H7 (cell line): ENCODE measurements at places on chromosomes 7 and 10. TPM values are rescaled to one million over a fixed set of nuclear protein-coding genes. Genes with fewer than 3 reads are reported as not detected.
A peak's percentile ranks its signal among the peaks of the same experiment; 100 is the strongest.

DNA sequence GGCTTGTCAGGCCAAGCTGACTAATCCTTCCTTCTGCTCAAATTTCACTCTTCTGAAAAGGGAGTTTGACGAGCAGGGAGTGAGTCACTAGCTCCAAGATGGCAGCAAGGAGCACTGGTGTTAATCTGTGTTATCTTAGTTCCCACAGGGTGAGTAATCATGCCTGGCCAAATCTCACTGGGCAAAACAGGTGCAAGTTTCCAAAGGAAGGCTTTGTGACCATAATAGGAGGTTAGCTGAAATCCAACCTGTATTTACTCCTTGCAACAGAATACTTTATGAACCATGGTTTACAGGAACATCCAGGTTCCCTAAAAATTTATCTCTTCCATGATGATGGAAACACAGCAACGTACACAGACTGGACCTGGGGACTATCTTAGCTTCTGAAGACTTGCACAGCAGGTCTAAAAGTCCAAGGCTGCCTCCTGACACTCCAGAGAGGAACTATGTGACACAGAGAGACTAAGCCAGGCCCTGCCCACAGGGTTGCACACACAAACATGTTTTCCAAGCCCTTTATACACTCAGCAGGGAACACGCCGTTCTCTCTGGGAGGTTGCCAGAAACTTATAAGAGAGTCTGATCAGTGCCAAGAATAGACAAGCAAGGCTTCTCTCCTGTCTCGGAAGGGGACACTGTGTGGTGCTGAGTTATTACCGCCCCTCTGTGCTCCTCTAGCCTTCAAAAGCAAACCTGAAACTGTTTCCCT, 46.3 kb downstream of the PDK4 start:
- DNase-seq, result no peak

JAKMIP3 gene
- 0.42 and 0.63 TPM in 2 replicates for total RNA-seq

- DNase-seq, result no peak
Measured at GRCh38 chr10:103574097-103575061, 80.9 kb downstream of the NEURL1 start.

- DNase-seq, result no peak
Measured at GRCh38 chr7:2313450-2314208, 612 bp downstream of the SNX8 start.

DNA sequence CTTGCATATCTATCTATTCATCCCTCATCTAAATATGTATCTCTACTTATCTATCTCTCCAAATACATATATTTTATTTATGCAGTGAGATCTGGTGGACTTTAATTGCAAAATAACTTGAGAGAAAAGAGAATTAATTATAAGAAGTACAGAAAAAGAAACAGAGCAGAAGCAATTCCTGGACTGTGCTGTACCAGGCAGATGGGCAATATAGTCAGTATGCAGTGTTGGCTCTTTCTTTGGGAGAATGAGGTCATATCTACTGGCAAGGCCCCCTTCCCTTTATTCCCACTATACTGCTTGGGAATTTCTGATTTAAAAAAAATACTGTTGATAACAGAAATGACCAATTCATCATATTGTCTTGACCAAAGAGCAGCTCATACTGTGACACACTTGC, 49.0 kb upstream of the TOMM7 start:
- DNase-seq, result no peak

GRCh38 chr7:333393-333764, 43.4 kb downstream of the FOXL3 start:
- peak; percentile 57 for DNase-seq

DNA sequence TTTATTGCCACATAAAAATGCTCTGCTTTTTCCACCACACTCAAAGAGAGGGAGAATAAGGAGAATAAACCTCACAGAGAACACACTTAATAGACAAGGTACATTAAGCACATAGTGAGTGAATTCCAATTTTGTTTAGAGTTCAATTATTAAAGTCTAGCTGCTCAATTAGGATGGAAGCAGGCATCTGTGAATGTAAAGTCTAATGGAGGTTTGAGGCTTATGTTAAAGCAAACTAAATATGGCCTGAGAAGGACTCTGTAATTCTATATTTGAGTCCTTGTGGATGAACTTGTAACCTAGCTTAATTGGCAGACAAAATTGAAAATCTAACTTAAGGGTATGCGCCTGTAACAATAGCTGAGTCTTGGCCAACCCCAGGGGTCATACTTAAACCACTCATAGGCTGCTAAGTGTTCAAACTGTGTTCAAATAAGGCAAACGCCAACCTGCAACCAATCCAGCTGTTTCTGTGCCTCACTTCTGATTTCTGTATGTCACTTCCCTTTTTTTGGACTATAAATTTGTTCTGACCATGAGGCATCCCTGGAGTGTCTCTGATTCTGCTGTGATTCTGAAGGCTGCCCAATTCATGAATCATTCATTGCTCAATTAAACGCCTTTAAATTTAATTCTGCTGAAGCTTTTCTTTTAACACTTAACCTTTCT, 31.3 kb upstream of the NME8 start:
- DNase-seq, result no peak

DNA sequence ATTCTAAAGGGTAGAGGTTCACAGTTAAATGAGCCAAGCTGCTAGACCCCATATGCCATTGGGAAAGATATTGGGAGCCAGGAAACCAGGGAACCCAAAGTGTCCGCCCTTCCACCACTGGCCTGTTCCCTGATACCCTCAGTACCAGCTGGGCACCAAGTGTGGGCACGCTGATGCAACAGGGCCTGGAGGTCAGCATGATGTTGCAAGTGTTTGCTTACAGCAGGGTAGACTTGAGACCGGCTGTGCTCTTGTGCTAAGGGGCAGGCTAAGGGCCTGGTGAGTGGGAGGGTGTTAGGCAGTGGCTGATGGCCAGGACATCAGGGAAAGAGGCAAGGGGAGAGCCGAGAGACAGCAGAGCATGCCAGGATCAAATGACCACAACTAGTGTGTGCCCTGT, 21.0 kb upstream of the MYL7 start:
- no peak for DNase-seq

GRCh38 chr10:76169246-76169645, 737.8 kb downstream of the LRMDA start:
- DNase-seq, result no peak

SLC13A4 gene
- total RNA-seq, result 2.3 and 3.1 TPM in 2 replicates

DNA sequence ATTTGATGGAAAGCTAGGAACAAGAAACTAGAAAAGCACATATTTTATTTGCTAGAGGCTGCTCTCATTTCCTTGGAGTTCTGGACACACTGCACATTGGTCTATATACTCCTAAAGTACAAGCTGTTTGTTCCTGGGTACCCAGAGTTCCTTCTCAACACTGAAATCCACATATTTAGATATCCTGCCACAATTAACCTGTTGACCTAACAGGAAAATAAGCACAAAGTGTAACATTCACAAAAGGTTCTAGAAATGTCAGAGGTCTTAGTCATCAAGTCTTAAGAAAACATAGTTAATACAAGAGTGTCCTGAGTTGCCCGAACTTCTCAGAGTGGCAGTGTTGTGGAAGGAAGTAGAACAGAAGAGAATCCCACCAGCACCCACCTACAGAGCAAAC, 115.6 kb downstream of the ELMO1 start:
- no peak for DNase-seq

DNA sequence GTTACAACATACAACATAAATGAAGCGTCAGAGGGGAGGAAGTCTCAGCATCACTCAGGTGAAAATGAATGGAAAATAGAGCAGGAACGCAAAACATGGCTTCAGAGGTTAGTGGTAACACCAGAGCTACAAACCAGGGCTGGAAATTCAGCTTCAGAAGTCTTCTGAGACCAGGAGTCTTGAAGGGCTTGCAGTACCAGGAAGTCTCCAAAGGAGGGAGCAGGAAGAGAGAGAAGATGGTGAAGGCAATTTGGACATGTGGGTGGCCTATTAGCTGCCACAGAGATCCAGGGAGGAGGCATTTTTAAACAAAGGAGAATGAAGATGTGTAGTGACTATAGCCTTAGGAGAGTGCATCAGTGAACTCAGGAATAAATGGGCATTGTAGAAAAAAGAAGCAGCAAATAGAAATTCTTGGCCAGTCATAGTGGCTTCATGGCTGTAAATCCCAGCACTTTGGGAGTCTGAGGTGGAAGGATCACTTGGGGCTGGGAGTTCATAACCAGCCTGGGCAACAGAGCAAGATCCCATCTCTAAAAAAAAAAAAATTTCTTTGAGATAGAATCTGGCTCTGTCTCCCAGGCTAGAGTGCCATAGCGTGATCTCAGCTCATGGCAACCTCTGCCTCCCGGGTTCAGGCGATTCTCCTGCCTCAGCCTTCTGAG, 9.3 kb upstream of the TET1 start:
- peak; percentile 81 for DNase-seq

- no peak for DNase-seq
Measured at GRCh38 chr7:28990200-28990960, 32.2 kb upstream of the TRIL start.

DNA sequence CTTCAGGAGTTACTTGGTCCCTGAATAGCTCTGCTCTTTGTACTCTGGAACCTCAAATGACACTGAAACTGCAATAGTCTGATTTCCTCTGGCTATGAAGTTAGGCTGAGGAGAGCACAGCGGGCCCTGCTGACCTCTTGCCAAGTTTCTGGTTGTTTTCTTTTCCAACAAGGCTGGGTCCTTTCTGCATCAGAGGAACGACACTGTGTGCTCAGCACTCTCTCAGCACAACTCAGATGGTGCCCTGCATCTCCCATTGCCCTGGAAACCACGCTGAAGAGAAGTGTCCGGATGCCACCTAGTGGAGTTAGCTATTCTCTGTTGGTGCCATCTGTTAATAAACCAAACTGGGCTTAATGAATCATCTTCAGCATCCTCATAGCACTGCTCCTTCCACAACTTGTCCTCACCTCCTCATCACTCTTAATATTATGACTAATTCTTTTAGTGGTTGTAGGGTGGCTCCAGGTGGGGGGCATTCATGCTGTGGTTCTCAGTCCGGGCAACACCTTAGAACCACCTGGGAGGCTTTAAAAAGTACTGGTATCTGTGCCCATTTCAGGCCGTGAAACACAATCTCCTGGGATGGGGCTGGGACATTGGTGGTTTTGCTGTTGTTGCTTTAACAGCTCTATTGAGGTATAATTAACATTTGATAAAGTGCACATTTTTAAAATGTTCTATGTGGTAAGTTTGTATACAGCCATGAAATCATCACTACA, 8.2 kb upstream of the EFCAB10 start:
- peak; percentile 77 for DNase-seq

TMEM176B gene
- 0.37 and 0.80 TPM in 2 replicates for total RNA-seq

DNA sequence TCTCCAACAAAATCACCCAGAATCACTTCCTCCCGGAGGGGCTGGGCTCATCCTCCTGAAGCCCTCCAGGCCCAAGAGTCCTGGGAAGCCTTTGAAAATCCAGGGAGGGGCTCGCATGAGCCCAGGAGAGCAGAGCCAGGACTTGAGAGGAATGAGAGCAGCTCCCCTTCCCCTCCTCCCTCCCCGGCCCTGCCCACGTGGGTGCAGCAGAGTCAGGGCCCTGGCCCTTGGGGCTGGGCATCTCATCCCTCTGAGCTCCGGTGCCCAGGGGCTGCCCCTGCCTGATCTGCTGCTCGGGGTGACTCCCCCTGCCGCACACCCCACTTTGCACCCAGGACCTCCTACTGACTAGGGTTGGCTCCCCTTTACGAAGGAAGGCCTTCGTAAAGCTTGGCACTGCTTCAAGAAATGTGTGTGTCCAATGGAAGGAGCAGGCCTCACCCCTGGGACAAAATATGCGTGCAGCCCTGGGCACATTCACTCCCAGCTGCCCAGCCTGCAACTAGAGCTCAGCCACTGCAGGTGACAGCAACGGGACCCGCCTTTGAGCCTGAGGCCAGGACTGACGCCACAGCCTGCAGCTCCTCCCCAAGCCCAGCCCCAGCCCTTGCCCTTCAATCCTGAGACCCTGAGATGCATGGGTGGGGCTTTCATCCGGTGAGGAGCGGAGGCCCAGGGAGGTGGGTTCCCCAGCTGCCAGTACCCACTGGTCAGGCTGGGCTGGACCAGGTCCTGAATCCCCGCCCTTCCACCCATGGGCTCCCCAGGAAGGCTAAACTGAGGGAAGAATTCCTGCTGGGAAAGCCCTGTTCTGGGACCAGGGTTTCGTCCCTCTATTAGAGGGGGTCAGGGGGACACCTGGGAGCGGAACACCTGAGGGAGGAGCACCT, 21.8 kb downstream of the PWWP2B start:
- peak; percentile 96 for DNase-seq

- no peak for DNase-seq
Measured at GRCh38 chr10:59513558-59513957, 151.2 kb upstream of the FAM13C start.

DNA sequence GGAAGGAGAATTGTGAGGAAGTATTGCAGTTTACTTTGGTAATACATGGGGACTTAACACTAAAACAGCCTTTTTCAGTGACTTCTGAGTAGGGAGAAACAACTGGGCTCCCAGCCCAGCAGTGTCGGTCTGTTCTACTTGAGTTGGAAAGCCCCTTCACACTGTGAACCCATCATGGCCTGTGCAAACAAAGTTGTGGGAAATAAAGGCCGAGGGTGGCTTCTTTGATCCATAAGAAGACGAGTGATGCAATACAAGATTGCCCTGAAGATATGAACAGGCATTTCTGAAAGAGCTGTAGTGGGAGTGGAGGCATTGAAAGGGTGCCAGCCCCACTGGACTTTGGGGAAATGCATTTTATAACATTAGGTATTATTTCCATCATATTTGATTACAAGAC, 28.3 kb downstream of the C10orf120 start:
- no peak for DNase-seq
